ENCODE measurements at places on chromosomes 2 and 18. TPM values are rescaled to one million over a fixed set of nuclear protein-coding genes. Genes with fewer than 3 reads are reported as not detected.
A peak's percentile ranks its signal among the peaks of the same experiment; 100 is the strongest.

DNA sequence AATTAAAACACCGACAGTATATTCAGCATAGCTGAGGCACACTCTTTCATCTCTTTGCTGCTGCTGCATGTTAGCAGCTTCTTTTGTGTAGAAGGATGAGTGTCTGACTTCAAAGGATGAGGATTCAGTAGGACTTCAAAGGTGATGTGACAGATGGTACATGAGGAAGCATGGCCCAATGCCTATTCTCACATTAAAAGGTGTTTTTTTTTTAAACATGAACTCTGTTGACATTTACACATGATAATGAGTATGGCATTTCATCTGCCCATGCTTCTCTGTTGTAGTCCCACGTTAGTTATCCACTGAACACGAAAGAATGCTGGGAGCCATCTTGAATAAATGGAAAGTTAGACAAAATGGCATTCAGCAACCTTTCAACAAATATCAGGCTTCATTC lies 1950.8 kb upstream of the PIK3C3 start:
- H3K27ac ChIP-seq = no peak overlapping the region
- H3K27me3 ChIP-seq = no peaks in the 10 kb centered on the region
- no peaks in the 10 kb centered on the region for H3K4me1 ChIP-seq
- no peak overlapping the region for H3K4me3 ChIP-seq

DNA sequence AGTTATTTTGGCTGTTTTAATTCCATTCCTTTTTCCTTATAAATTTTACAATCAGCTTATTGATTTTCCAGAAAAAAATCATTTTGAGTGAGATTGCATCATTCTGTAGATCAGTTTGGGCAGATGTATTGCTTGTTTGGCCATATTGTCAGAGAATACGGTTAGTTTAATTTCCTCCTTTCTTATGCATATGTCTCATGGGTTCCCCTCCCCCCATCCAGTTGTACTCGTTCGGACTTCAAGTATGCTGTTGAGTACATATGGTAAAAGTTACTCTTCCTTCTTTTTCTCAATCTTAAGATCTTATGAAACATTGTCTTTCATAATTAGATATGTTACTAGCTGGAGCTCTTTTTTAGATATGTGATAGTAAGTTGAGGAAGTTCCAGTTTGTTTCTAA lies 131.2 kb upstream of the TTC27 start:
- no peaks in the 10 kb centered on the region for H3K4me1 ChIP-seq
- no peak overlapping the region for H3K27ac ChIP-seq
- DNase-seq = no peak
- peaks cover 27% of the 10 kb centered on the region for H3K36me3 ChIP-seq

GRCh38 chr2:179931502-179931901 lies 70.1 kb upstream of the ZNF385B start:
- H3K4me3 ChIP-seq = no peak overlapping the region
- peaks cover 15% of the 10 kb centered on the region for H3K4me1 ChIP-seq
- no peak overlapping the region for H3K27ac ChIP-seq
- peaks cover 27% of the 10 kb centered on the region for H3K36me3 ChIP-seq
- H3K27me3 ChIP-seq = no peaks in the 10 kb centered on the region

GRCh38 chr2:191892391-191892790 lies 45.5 kb upstream of the CAVIN2 start:
- no peaks in the 10 kb centered on the region for H3K27me3 ChIP-seq
- H3K4me3 ChIP-seq = peak overlapping the region; percentile 49
- H3K36me3 ChIP-seq = peaks cover 19% of the 10 kb centered on the region
- peak; percentile 55 for DNase-seq
- H3K27ac ChIP-seq = peak overlapping the region; percentile 19

GRCh38 chr2:207747653-207748560 lies 21.8 kb downstream of the FZD5 start:
- H3K36me3 ChIP-seq = no peaks in the 10 kb centered on the region
- H3K4me3 ChIP-seq = no peak overlapping the region
- no peaks in the 10 kb centered on the region for H3K4me1 ChIP-seq
- H3K27ac ChIP-seq = no peak overlapping the region

GRCh38 chr2:36097022-36097421 lies 258.6 kb upstream of the CRIM1 start:
- H3K27me3 ChIP-seq = no peaks in the 10 kb centered on the region
- no peaks in the 10 kb centered on the region for H3K36me3 ChIP-seq
- no peak for DNase-seq
- no peaks in the 10 kb centered on the region for H3K4me1 ChIP-seq
- H3K4me3 ChIP-seq = no peak overlapping the region

DNA sequence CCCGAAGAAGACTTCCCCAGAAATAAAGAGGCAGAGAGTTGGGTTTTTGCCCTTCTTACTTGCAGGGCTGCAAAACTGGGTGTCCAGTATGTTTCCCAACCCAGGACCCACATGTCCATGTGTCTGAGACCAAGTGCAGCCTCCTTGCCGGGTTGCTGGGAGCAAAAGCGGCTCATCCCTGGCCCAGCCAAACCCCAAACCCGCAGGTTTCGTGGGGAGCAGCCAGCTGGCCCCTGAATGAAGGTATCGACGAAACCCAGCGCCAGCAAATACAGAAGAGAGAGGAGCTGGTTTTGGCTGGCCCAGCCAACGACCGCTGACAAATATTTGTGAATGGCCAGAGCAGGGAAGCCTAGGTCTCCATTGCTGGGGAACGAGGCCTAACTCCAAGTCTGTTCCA lies 197.1 kb downstream of the SMAD7 start:
- no peak overlapping the region for H3K4me3 ChIP-seq
- H3K4me1 ChIP-seq = peaks cover 29% of the 10 kb centered on the region
- H3K27ac ChIP-seq = no peak overlapping the region
- peaks cover 3% of the 10 kb centered on the region for H3K27me3 ChIP-seq
- no peak for DNase-seq
- H3K36me3 ChIP-seq = peaks cover 19% of the 10 kb centered on the region

DNA sequence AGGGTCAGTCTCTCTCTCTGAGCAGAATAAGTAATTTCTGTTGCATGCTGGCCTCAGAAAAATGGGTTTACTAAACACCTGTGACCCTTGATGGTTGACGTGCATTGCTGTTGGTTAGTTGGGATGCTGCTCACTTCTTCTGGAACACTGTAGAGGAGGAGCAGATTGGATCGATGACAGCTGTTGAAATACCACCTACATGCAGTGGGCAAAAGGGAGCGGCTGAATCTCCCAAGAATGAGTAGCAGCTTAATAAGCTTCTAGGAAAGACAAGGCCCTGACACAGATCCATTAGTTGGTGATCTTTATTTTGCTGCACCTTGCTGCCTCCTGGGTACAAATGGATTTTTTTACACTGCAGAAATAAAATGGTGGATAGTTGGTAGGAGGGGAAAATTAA lies 43.2 kb downstream of the KDM3A start:
- peaks cover 33% of the 10 kb centered on the region for H3K4me1 ChIP-seq
- H3K27ac ChIP-seq = no peak overlapping the region
- H3K4me3 ChIP-seq = no peak overlapping the region
- DNase-seq = no peak
- peaks cover 78% of the 10 kb centered on the region for H3K36me3 ChIP-seq
- peaks cover 3% of the 10 kb centered on the region for H3K27me3 ChIP-seq

- H3K4me3 ChIP-seq = peak overlapping the region; percentile 84
- DNase-seq = peak; percentile 47
- H3K4me1 ChIP-seq = peaks cover 71% of the 10 kb centered on the region
- H3K27ac ChIP-seq = peak overlapping the region; percentile 86
These were observed 2.6 kb downstream of the CYB5A start for GRCh38 chr18:74289137-74289536.

DNA sequence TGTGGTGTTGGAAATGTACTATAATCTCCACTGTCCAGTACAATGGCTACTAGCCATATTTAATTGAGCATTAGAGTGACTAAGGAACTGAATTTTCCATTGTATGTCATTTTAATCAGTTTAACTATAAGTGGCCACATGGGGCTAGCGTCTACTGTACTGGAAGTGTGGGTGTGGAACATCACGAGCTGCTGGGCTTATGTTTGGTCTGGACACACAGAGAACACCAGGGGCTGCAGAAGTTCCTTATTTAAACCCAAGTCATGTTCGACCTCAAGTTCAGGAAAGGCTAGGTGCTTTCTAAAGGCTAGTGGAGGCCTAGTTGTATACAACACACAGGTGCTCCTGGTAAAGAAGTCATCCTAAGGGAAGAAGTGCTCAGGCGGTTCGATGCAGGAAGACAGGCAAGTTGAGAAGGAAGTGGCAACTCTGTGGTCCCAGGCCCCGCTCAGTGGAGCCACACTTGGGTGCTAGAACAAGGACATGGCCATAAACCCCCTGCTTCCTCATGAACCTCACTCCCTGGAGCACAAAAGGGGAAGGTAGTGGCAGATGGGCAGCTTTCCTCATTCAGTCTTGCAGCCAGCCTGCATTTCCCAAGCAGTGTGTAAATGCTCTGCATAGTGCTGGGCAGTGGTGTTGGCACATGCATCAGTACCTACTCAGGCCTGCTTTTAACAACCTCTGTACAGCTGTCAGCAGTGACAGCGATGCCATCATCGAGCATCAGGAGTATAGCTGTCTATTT lies 13.3 kb downstream of the LGALSL start:
- no peaks in the 10 kb centered on the region for H3K36me3 ChIP-seq
- H3K27me3 ChIP-seq = peaks cover 36% of the 10 kb centered on the region
- no peak overlapping the region for H3K4me3 ChIP-seq
- no peak for DNase-seq
- no peak overlapping the region for H3K27ac ChIP-seq

DNA sequence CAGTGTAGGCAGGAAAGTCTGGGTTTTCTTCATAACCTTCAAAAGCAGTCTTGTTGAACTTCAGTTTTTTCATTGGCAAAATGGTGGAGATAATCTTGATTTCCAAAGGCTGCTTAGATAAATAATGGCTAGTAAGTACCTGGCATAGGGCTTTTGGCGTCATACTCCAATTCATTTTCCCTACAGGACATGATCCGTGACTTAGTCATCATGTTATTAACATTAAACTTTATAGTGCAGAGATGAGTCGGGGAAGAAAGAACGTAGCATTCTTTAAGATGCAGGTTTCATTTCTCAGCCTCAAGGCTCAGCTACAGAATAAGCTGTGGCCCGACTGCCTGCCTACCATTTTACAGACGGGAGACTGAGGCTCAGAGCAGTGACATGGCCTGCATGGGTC lies 64.0 kb downstream of the RALBP1 start:
- peak overlapping the region; percentile 88 for H3K27ac ChIP-seq
- H3K36me3 ChIP-seq = peaks cover 31% of the 10 kb centered on the region
- peak overlapping the region; percentile 61 for H3K4me3 ChIP-seq

GRCh38 chr2:134405611-134406081 lies 151.8 kb downstream of the MGAT5 start:
- peak overlapping the region; percentile 95 for H3K27ac ChIP-seq
- no peaks in the 10 kb centered on the region for H3K27me3 ChIP-seq
- peaks cover 26% of the 10 kb centered on the region for H3K36me3 ChIP-seq
- H3K4me1 ChIP-seq = peaks cover 98% of the 10 kb centered on the region

The SMARCAL1 gene
- 31.6 TPM for total RNA-seq

The TUBA4B gene
- not detected for total RNA-seq

The SLC8A1 gene
- total RNA-seq = 64.0 TPM

The FOXD4L1 gene
- 0.15 TPM for total RNA-seq

The HOXD11 gene
- total RNA-seq = 6.9 TPM

Measured in HFFc6 (cell line).